Vagina (tissue), 2 donors: ENCODE measurements at places on chromosomes 1 and 21.

- DNase-seq, result no peak
Measured at GRCh38 chr1:97373000-97373399, 547.8 kb downstream of the DPYD start.

- DNase-seq, result peak; percentile 74
Measured at GRCh38 chr1:58465825-58466629, 80.5 kb downstream of the OMA1 start.

DNA sequence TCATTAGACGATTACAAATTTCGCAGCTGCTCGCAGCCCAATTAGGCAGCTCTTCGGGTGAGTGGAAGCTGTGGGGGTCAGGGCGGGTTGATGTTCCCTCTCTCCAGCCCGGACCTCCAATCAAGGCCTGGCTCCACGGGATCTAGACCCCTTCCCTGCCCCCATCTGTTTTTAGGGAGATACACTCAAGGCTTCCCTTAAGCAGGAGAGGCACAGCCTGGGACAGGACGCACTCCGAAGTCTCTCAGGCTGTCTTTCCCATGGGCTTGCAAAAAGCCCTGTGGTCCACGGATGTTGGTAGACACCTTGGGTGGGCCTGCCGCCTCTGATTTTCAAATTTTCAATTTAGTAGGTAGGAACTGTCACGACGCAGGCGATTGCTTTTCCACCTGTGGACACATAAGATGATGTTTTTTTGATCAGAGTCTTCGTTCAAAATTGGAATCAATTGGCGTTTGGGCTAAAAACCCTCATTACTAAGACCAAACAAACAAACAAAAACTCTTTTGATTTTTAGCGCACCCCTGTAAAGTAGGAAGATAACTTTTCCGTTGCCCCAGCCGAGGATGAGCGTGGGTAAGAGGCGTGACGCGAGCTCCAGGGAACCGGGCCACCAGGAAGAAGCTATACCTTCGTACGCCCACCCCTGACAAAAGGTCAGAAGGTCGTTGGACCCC is 2.5 kb upstream of the LHX8 start:
- DNase-seq, result no peak

- no peak for DNase-seq
Measured at GRCh38 chr1:209150114-209150513, 433.4 kb upstream of the CAMK1G start.

DNA sequence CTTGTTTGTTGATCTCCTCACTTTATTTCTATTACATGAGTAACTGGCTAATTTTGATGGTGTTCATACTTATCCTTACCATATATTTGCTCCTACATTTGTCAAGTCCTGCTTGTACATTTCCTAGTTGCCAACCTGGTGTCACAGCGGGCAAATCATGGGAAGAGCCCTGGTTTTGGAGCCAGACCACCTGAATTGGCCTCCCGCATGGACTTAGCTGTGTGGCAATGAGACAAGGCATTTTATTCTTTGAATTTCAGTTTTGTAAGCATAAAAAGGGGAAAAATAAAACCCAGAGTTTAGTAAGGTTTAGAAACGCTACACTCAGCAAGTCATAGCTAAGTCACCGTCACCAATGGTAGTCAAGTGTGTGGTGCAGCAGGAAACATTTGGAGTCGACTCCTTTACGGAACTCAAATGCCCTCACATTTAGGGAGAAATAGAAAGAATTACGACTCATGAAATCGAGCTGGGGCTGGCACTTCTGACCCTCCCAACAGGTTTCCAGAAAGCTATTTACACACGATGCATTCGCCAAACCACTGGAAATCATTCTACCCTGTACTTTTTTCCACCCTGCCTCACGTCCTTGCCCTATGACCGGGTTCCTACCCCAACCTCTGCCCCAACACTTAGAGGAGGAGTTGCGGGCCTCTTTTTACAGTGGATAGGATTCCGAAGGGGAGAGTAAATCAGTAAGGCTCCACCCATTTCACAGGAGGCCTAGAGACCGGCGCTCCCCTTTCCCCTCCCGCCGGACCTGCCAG is 492 bp upstream of the PGM1 start:
- no peak for DNase-seq

DNA sequence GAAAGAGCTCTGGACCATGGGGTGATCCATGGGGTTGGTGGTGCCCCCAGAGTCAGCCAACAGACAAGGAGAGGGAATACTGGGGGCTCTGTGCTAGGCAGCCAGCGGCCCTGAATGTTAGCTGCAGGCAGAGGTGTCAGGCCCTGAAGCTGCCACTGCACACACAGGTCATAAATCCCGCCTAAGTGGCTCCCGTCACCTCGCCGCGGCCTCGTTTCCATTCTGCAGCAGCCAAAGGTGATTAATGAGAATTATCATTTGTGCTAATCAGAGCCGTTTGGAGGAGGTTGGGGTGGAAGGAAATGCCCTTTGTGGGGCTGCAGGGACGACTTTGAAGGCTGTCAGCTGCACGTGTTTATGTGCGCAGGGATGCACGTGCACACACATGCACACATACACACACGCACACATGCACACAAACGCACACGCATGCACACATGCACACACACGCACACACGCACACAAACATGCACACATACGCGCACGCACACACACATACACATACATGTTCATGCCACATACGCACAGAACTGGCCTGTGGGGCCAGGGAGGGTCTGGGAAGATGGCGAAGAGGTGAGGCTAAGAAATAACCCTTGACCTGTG is 88.8 kb upstream of the ARHGEF16 start:
- DNase-seq, result no peak

GRCh38 chr1:236407059-236407458 is 13.0 kb downstream of the EDARADD start:
- no peak for DNase-seq

DNA sequence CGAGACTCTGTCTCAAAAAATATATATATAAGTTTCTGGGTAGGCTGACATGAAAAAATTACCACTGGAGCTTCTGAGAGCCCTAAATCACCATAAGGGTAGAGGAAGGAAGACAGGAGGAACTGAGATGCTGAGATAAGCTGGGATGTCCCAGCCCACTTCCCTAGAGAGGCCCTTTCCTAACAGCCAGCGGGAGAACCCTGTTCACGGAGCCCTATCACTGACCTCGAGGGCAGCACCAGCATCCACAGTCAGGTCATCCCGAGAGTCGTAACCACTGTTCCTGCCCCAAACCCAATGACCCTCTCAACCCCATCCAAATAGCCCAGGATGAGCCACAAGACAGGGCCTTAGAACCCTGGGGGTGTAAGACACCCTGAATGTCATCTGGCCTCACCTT is 77.5 kb downstream of the CD34 start:
- DNase-seq, result no peak

GRCh38 chr1:117146575-117147340 is 25.2 kb upstream of the TRIM45 start:
- DNase-seq, result no peak

- DNase-seq, result no peak
Measured at GRCh38 chr1:224506141-224506814, 71.7 kb upstream of the WDR26 start.

- DNase-seq, result no peak
Measured at GRCh38 chr1:227374846-227375245, 56.6 kb upstream of the CDC42BPA start.

DNA sequence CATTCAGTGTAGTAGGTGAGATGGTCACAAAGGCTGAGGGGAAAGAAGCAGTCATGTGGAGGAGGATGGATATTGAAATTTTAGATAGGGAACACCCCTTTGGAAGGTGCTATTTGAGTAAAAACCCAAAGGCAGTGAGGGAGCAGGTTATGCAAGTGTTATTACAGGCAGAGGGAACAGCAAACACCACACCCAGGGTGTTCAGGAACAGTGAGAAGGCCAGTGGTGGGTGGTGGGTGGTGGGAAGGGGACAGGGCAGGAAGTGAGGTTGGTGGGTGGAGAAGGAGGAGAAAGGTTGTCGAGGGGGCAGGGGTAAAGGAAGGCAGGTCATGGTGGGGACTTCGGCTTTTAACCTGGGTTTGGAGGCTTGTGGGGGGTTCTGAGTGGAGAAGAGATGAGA is 39.2 kb upstream of the SCMH1 start:
- no peak for DNase-seq

DNA sequence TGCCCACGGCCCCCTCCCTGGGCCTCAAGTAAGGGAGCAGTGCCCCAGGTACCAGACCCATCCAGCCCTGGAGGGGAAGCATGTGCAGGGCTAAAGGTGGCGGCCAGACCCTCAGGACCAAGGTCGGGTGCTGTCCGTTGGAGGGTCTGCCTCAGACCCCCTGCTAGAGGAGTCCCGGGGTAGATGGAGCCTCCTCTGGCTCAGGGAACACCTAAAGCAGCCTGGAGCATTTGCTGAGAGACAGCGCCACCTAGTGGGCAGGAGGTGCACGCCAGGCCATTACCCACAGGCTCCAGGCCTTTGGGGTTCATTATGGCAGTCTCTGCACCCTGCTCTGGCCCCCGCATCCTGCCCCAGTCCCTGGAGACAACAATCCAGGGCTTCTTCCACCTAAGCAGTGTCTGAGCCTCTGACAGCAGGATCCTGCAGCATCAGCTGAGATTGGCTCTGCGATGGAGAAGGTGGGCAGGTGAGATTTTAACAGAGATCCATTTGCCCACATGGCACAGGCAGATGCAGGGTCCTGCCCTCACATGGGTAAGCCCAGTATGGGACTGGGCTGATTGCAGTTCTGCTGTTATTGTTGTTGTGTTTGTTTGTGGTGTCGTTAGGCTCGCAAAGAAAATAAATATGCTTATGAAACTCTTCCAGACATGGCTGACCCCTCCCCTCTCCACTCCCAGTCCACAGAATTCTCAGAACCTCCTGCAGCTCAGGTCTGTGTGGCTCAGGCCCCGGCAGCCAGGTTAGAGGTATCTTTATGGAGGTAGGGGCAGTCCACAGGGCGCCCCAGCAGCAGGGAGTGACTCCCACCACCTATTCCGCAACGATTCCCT is 42.4 kb downstream of the CTNNBIP1 start:
- no peak for DNase-seq
